ENCODE measurements at places on chromosomes 16 and 17.
A peak's percentile ranks its signal among the peaks of the same experiment; 100 is the strongest.

GRCh38 chr17:1002771-1003555, 6.0 kb downstream of the TIMM22 start:
- DNase-seq, result peak; percentile 53

DNA sequence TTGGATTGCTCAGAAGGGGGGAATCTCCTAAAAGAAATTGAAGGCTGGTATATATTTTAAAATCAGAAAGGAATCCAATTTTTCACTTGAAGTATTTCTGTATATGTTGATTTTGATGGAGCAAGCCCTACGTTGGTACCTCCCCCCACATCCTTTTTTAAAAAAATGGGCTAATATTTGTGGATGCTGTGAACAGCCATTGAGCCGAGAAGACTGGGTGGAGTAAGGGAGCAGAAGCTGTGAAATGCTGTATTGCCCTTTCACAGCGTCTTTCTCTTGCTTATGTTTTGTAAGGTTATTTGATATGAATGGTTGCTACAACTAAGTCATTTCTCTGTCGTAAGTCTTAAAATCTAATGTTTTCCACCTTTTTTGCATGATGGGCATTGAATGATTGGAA, 2.3 kb downstream of the PAFAH1B1 start:
- no peak for DNase-seq

GRCh38 chr17:16450028-16450427, 34.7 kb downstream of the TRPV2 start:
- no peak for DNase-seq

GRCh38 chr17:2068519-2069051, 13.7 kb downstream of the HIC1 start:
- DNase-seq, result peak; percentile 33

- DNase-seq, result no peak
Observed at GRCh38 chr17:81863123-81863675, 2.9 kb upstream of the P4HB start.

DNA sequence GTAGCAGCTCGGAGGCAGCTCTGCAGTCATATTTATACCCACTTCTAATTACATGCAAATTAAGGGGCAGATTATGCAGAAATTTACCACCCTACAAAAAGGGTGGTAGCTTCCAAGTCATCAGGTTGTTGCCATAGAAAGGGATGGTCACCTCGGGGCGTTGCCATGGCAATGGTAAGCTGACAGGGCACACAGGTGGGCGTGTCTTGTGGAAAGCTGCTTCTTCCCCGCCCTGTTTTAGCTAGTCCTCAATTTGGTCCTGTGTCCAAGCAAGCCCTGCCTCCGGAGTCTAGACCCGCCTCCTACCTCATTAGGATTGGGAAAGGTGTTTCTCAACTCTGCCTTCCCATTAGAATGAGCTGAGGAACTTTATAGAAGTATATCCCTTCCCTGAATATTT, 98.7 kb downstream of the HS3ST2 start:
- no peak for DNase-seq

GRCh38 chr17:73168667-73169066, 3.9 kb downstream of the SSTR2 start:
- DNase-seq, result no peak

GRCh38 chr17:32527146-32527545, 40.4 kb downstream of the CDK5R1 start:
- no peak for DNase-seq

GRCh38 chr17:27504188-27504995, 48.1 kb downstream of the KSR1 start:
- DNase-seq, result no peak

DNA sequence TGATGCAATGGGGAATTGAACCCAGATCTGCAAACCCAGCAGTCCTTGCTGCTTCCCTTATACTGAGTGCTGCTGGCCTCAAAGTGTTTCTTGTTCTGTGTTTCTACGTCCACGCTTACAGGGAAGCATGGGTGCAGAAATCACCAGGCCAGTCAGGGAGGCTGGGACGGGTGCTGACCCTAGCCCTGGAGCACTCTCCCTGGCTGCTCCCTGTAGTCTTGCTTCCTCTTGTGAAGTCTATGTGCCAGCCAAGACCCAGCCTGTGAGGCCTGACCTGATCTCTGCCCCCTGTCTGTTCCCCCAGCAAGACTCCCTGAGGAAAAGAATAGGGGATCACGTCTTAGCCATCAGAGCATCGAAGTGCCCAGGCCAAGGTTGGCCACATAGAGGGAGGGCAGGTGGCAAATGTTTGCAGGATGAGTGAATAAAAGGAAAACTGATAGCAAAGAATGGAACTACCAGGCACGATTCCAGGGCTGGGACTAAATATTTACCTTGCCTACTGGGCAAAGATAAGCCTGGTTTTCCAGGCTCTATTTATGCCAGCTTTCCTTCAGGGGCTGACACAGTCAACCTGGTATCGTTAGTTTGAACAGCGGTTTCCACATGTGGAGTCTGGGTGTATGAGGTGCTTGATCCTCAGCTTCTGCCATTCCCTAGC, 41.2 kb upstream of the RHOT1 start:
- DNase-seq, result no peak

DNA sequence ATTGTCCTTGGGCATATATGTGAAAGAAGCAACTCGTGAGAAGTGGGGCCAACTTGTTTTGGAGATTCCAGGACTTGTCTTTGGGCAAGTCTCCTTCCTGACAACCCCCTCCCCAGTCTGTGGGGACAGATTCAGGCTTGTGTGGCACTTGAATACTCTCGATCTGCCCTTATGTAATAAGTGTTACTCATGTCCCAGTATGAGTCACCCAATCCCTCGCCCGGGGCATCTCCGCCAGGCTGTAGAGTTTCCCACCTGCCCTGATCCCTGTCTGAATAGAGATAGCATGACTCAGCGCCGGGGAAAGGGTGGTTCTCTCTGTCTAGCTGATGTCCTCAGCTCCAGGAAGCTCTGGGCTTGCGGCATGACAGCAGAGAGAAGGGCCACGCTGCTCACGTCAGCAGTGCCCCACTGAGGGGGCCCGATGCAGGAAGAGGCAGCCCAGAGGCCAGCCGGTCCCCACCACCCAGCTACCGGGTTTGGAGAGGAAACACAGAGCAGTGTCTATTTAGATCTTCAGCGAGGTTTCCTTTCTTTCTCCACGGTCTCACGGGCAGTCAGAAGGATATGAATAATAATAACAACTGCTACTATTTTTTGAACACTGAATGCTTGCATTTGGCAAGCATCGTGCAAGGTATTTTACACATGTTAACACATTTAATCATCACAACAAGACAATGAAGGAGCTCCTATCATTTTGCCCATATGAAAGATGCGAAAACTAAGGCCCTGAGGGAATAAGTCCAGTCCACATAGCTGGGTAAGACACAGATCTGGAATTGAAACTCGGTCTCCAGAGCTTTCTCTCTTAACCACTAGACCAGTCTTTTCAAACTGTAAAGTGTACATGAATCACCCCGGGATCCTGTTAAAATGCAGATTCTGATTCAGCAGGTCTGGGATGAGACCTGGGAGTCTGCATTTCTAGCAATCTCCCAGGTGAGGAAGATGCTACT, 426.7 kb upstream of the MAF start:
- peak; percentile 69 for DNase-seq

DNA sequence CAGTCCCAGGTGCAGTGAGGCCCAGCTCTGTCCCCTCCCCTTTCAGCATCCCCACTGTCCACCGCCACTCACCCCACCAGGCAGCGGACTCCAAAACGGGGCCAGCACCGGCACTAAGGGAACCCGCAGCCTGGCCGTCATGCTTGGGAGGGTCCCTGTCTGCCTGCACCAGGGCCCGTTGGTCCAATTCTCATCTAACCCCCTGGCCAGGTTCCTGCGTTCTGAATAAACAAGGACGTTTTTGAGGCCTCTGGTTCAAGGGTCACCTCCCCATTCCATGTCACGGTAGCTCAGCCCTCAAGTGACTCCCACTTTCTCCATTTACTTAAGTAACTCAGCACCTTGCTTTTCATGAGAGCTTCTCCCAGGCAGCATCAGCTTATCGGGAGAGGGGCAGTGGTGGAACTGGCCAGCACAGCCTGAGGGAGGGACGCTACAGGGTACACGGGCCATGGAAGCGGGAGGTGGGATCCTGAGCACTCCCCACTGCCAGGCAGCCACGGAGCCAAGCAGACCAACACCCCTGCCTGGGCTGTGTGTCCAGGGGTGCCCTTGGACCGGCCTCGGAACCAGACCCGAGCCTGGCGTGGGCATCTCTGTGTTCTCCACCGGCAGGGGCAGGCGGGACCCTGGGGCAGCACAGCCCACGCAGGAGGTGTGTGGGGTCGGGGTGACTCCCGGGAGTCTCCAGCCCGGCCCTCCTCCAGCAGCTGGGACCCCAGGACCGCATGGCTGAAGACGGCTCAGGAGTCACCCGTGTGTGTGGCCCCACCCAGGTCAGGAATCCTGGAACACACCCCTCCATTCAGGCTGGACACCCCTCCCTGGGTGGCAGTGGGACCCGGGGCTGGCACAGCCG, 74.9 kb upstream of the GNG13 start:
- DNase-seq, result peak; percentile 36

DNA sequence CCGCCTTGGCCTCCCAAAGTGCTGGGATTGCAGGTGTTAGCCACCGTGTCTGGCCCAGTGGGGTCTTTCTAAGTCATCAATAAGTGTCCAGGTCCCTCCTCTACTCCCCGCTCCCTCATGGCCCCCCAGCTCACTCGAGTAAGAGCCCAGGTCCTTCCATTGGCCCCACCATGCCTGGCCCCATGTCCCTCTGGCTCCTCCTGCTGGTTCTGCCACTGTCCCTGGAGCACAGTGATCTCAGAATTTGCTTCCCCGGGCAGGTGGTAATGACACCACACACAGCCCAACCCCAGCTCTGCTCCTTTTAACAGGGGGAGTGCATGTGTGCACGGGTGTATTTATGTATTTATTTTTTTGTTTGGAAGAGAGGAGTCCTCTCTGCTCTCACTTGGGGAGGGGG, 19.6 kb downstream of the MGAT5B start:
- DNase-seq, result no peak

- DNase-seq, result no peak
Observed at GRCh38 chr17:5329784-5330557, 47.9 kb downstream of the RABEP1 start.

All from psoas muscle (tissue), 8 donors.